T47D (cell line): ENCODE measurements at places on chromosomes 4 and X.

- DNase-seq: peak; percentile 4
Observed at GRCh38 chrX:9670136-9670814, 95.4 kb downstream of the GPR143 start.

GRCh38 chr4:152380185-152380584, 155.7 kb downstream of the FBXW7 start:
- no peak for DNase-seq

GRCh38 chrX:43958529-43958928, 14.7 kb downstream of the NDP start:
- DNase-seq: peak; percentile 91

- no peak for DNase-seq
Observed at GRCh38 chr4:150323406-150324325, 245.4 kb downstream of the DCLK2 start.

DNA sequence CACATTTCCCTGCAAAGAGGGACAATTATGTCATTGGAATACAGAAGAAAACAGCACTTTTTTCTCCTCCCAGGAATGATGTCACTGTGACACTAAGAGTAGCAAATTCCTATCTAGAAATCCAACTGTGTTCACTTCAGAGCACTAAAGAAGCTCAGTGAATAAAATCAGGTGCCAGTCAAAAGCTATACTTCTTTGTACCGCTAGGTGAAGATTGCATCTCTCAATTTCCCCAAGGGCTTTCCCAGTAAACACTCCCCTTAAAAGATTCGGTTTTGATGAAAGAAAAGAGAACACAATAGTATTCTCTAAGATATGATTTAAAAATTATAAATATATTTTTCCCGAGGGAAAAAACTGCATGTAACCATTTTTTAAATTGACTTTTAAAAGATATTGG, 104.7 kb upstream of the MID1 start:
- DNase-seq: peak; percentile 16
